Foreskin keratinocyte (primary cell): ENCODE measurements at places on chromosomes 4 and X. TPM values are rescaled to one million over a fixed set of nuclear protein-coding genes. Genes with fewer than 3 reads are reported as not detected.
A peak's percentile ranks its signal among the peaks of the same experiment; 100 is the strongest.

GRCh38 chrX:40612511-40612910, 10.7 kb upstream of the MPC1L start:
- DNase-seq: no peak

GRCh38 chrX:134158821-134159512, 78.0 kb upstream of the CCDC160 start:
- no peak for DNase-seq

GRCh38 chr4:33961761-33962160, 2282.6 kb downstream of the ARAP2 start:
- DNase-seq: peak; percentile 54

- peak; percentile 81 for DNase-seq
Measured at GRCh38 chrX:78527263-78527662, 131.9 kb downstream of the RTL3 start.

Gene BANK1
- total RNA-seq: 0.20 and 0.25 TPM in 2 replicates

Gene AGTR2
- total RNA-seq: not detected in 2 replicates

DNA sequence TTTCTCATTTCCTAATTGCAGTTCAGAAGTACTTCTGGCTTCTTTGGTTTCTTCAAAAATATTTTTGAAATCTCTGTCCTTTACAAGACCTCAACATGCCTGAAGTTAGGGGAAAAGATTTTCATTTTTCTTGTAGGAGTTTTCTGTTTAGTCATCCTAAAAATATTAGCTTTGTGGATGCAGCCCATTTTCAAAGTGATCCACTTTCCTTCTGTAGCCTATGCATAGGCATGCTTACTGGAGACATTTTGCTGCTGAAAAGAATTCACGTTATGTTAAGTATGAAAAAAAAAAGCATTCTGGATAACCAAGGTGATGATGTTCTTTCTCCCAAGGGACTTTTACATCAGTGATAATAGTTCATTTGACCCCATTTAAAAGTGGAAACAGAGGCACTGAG, 245.6 kb downstream of the THOC2 start:
- DNase-seq: no peak

- no peak for DNase-seq
Measured at GRCh38 chr4:153564630-153565525, 98.7 kb downstream of the TMEM131L start.

DNA sequence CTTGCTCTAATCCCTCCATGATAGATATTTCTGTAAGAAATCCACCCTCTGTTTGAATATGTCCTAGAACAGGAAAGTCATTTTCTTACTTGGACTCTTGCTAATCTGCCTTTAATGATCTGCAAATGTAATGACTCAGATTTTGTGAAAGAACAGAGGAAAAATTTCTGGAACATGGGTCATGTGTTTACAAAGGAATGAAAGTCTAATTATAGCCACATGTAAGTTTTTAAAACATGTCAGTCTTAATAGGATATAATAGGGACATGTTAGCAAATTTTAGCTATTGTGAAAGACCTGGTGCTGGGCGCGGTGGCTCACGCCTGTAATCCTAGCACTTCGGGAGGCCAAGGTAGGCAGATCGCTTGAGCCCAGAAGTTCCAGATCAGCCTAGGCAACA, 47.6 kb downstream of the GRK4 start:
- DNase-seq: peak; percentile 86

DNA sequence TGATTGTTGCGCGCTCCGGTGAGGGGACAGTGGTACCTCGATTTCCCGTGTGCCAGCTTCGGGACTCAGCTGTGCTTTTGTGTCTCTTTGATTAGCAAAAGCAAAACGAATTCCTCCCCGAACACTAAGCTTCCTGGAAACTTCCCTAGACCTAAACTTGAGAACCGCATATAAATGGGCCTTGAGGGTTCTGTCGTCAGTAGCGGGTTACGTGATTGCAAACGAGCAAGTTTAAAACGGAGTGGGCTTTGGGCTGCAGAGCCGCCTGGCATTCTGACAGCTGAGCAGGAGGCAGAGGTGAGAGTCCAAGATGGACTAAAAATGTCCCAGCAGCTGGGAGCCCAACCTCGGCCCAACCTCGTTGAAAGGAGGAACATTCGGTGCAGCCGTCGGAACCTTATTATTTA, 1.2 kb upstream of the TAPT1 start:
- no peak for DNase-seq

Gene ARMCX6
- 23.5 and 28.7 TPM in 2 replicates for total RNA-seq

Gene XAGE2
- not detected in 2 replicates for total RNA-seq

GRCh38 chr4:2136726-2137125, 77.6 kb downstream of the NAT8L start:
- no peak for DNase-seq

Gene MID1IP1
- total RNA-seq: 52.4 and 54.7 TPM in 2 replicates

GRCh38 chr4:77564231-77564630, 41.4 kb upstream of the CXCL13 start:
- no peak for DNase-seq

Gene AMBN
- total RNA-seq: not detected in 2 replicates

DNA sequence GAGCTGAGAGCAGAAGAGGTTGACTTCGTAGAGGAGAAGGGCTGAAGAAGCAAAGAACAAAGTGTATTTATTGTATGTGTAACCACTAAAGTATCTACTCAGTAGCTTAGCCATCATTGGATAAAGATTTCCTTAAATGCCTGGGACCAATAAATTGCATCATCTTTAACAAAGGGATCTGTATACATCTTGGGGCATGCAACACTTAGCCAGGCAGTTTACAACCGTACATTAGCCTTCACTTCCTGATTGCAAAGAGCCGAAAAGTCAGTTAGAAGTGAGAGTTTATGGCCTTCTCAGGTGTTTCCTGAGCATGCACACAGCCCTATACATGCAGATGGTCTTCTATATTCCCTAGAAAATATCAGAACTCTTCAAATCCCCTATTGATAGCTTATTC, 68.0 kb upstream of the MAGED1 start:
- DNase-seq: peak; percentile 2

DNA sequence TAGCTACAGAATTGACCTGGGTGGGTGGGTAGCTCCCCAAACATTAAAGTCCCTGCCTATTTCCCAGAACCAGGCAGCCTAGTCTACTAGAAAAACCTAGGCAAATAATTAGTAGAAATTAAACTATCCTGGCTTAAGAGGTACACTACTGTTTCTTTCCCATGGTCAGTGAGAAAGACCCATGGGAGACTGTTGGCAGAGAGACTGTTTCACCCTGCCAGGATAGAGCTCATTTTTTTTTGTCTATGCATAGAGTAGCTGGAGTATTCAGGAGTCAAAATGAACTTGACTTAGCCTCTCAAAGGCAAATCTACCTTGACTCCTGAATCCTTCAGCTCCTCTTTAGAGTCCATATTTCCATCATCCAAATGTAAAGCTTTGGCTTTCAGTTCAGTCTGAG, 107.0 kb upstream of the AR start:
- no peak for DNase-seq

- no peak for DNase-seq
Measured at GRCh38 chr4:159337041-159337440, 234.2 kb downstream of the RAPGEF2 start.

- DNase-seq: no peak
Measured at GRCh38 chrX:7085879-7086278, 61.6 kb upstream of the STS start.

DNA sequence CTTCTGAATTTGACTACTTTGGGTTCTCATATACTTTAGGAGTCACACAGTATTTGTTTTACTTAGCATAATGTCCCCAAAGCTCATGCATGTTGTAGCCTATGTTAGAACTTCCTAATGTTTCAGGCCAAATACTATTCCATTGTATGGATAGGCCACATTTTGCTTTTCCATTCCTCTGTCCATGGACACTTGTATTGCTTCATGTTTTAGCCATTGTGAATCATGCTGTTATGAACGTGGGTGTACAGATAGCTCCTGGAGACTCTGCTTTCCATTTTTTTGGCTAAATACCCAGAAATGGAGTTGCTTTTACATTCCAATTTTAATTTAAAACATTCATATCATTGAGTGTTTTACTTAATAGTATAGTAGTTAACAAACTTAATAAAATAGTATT, 54.5 kb downstream of the HTT start:
- DNase-seq: no peak

DNA sequence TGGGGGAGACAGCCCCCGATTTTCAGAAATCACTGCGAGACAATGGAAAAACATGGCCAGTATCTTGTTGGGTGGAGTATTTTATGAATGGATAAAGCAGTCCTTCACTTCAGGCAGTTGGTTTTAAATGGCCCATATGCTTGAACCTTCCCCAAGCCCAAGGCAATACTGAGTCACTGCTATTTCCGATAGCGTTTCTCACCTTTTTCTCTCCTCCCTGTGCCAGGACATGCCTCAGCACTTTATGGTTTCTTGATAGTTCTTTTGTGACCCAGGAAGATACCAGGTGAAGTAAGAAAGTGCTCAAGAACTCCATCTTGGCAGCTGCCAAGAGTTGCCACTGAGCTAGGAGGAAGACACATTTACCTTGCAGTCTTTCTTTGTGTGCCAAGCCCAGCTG, 26.8 kb upstream of the ESX1 start:
- DNase-seq: peak; percentile 10

Gene MTMR8
- total RNA-seq: 1.2 and 1.4 TPM in 2 replicates

GRCh38 chrX:152480269-152481212, 29.4 kb upstream of the GABRA3 start:
- DNase-seq: no peak

- no peak for DNase-seq
Measured at GRCh38 chr4:111016416-111016815, 393.5 kb upstream of the PITX2 start.

Gene APELA
- total RNA-seq: not detected in 2 replicates

- no peak for DNase-seq
Measured at GRCh38 chrX:13298836-13299235, 21.0 kb downstream of the ATXN3L start.

DNA sequence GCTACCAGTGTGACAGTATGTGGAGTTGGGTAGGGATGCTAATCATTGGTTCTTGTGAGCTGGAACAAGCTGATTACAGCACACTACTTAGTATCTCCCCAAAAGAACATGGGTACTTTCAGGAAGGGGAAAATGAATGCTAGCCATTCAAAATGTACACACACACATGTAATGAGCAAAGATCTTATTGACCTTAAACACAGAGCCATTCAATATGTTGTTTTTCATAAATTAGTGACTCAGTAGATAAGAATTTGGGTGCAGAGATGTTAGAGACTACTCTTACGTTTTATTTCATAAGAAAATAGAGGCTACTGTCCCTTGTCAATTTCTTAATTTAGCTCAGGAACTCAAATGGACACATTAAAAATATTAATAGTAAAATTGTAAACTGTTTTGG, 509.5 kb upstream of the ATOH1 start:
- peak; percentile 26 for DNase-seq

DNA sequence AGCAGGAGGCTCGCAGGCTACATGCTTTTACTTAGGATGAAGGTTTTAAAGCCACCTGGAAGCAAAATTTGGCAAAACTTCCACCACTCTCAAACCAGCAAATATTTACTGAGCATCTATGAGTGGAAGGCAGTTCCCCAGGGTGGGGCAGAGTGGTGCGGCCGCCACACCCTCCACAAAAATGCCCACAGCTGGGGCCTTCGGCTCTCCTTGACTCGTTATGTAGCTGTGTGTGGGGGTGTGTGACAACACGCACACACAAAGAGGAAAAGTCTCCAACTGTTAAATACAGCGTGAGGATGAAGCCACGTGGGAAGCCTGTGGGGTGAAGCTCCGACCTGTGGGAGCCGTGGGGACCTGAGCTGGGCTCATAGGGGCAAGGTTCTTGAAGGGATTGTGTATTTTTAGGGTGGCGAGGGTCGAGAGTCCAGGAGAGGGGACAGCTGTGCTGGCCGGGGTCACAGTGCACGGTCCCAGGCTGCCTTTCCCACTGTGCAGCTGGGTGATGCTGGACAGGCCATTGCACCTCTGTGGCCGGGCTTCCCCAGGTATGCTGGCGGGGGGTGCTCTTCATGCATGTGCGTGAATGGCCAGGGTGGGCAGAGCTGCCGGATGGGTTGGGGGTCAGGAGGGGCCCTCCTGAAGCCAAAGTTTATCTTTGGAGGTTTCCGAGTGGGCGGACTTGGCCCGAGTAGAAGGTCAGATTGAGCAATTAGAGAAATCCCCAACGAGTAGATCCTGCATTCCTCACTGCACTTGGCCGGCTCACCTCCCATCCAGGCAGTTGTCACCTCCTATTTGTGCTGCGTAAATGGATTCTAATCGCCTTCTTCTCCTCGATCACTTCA, 25.4 kb downstream of the SORCS2 start:
- DNase-seq: peak; percentile 16

- DNase-seq: no peak
Measured at GRCh38 chrX:130393451-130394074, 8.1 kb upstream of the GPR119 start.

Gene PNMA3
- total RNA-seq: not detected in 2 replicates

GRCh38 chr4:180665481-180665880, 1577.7 kb upstream of the TENM3 start:
- peak; percentile 36 for DNase-seq

Gene AREG
- total RNA-seq: 1,077 and 1,617 TPM in 2 replicates

GRCh38 chr4:136106753-136107152, 1425.5 kb downstream of the PCDH18 start:
- DNase-seq: no peak

Gene SLC10A3
- total RNA-seq: 22.3 and 24.0 TPM in 2 replicates

GRCh38 chr4:7813674-7814073, 126.0 kb downstream of the AFAP1 start:
- DNase-seq: no peak

- DNase-seq: no peak
Measured at GRCh38 chr4:186999686-187000085, 276.0 kb upstream of the FAT1 start.

- no peak for DNase-seq
Measured at GRCh38 chrX:13774696-13775095, 40.1 kb downstream of the OFD1 start.

DNA sequence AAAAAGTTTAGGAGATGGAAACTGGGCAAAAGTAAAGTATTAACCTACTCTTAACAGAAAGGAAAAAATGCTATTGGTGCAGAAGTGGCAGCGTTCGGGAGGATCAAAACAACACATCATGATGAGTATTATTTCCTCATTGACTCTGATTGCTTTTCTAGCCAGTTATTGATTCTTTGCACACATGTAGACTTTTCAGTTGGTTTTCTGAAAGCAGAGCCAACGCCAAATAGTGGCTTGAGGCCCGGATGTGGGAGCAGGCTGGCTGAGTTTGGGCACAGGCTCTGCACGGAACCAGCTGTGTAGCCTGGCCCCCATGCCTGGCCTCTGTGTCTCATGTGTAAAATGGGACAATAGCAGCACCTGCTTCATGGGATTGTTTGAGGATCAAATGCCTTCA, 21.8 kb downstream of the STOX2 start:
- DNase-seq: no peak

GRCh38 chrX:132958091-132958703, at the start of gene HS6ST2:
TSS of gene HS6ST2 (minus strand) at chrX:132958629.
- no peak for DNase-seq
